ENCODE measurements at places on chromosomes 16 and 17. TPM values are rescaled to one million over a fixed set of nuclear protein-coding genes. Genes with fewer than 3 reads are reported as not detected.

The PLCG2 gene
- total RNA-seq, result 2.7 TPM

The XYLT1 gene
- total RNA-seq, result 7.6 TPM

The TSPAN10 gene
- total RNA-seq, result 0.48 TPM

The DPEP2 gene
- 0.33 TPM for total RNA-seq

The CD300LF gene
- total RNA-seq, result not detected

The GNG13 gene
- not detected for total RNA-seq

The GAST gene
- total RNA-seq, result not detected

The SGCA gene
- total RNA-seq, result 0.52 TPM

The NPIPA5 gene
- 2.3 TPM for total RNA-seq

The TBC1D3H gene
- 1.3 TPM for total RNA-seq

The ADORA2B gene
- total RNA-seq, result 4.6 TPM

The VWA3A gene
- total RNA-seq, result 0.24 TPM

The SOCS1 gene
- 16.4 TPM for total RNA-seq

The PRCD gene
- total RNA-seq, result 0.83 TPM

The SBK1 gene
- total RNA-seq, result 23.6 TPM

The JPH3 gene
- 25.6 TPM for total RNA-seq

The KRT40 gene
- not detected for total RNA-seq

The KRT31 gene
- not detected for total RNA-seq

The FOXC2 gene
- total RNA-seq, result 0.62 TPM

The KRTAP1-1 gene
- total RNA-seq, result not detected

The KRTAP2-1 gene
- total RNA-seq, result not detected

The NPIPA8 gene
- total RNA-seq, result not detected

The CHST5 gene
- 0.90 TPM for total RNA-seq

The RRAD gene
- total RNA-seq, result not detected

The PYDC1 gene
- total RNA-seq, result not detected

The MNT gene
- 9.0 TPM for total RNA-seq

The NPB gene
- total RNA-seq, result 0.85 TPM

The TAC4 gene
- total RNA-seq, result not detected

The NOG gene
- total RNA-seq, result 0.78 TPM

The GCGR gene
- total RNA-seq, result 0.07 TPM

The SEPTIN1 gene
- 0.18 TPM for total RNA-seq

The KIF1C gene
- 46.2 TPM for total RNA-seq

The BAIAP3 gene
- total RNA-seq, result 2.6 TPM

The NKD1 gene
- 1.2 TPM for total RNA-seq

The RNF43 gene
- 1.3 TPM for total RNA-seq

The HYDIN gene
- total RNA-seq, result 0.63 TPM

The PARD6A gene
- total RNA-seq, result 6.8 TPM

The CCL16 gene
- total RNA-seq, result not detected

The GUCY2D gene
- not detected for total RNA-seq

The KRTAP4-4 gene
- total RNA-seq, result not detected

The CNTNAP1 gene
- 6.1 TPM for total RNA-seq

The CDR2 gene
- total RNA-seq, result 43.2 TPM

The AKAP10 gene
- total RNA-seq, result 12.8 TPM

The ATP1B2 gene
- 1.6 TPM for total RNA-seq

The C17orf67 gene
- 1.5 TPM for total RNA-seq

The MT1M gene
- total RNA-seq, result 0.80 TPM

The MSLN gene
- not detected for total RNA-seq

The SAMD14 gene
- total RNA-seq, result 7.8 TPM

The LDHD gene
- total RNA-seq, result 13.7 TPM

The TANC2 gene
- 2.1 TPM for total RNA-seq

The CCL18 gene
- not detected for total RNA-seq

The C16orf78 gene
- not detected for total RNA-seq

The GDPD1 gene
- 3.1 TPM for total RNA-seq

The ABCC12 gene
- total RNA-seq, result not detected

The MYH2 gene
- total RNA-seq, result 0.17 TPM

The C16orf96 gene
- total RNA-seq, result 0.41 TPM

The KCNH4 gene
- total RNA-seq, result not detected

The MPG gene
- total RNA-seq, result 181 TPM
